ENCODE measurements at places on chromosomes 3 and 15. TPM values are rescaled to one million over a fixed set of nuclear protein-coding genes. Genes with fewer than 3 reads are reported as not detected.
A peak's percentile ranks its signal among the peaks of the same experiment; 100 is the strongest.

GRCh38 chr3:177820683-177821316 lies 623.5 kb upstream of the TBL1XR1 start:
- DNase-seq, result no peak

DNA sequence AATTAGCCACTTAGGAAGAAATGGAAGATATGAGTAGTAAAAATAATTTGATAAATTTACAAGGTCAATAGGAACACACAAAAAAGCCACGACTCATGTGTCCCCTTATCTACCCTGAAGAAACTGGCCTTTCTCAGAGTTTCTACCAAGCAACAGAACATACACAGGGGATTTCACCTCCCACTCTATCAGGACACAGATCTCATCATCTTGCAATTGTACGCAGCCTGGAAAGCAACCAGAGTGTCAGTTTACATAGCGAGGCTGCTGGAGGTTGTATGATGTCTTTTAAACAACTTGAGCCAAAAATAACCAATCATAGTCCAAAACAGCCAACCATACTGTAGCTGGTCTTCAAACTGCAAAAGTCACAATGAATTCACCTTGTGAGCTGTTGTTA lies 19.7 kb upstream of the LMOD3 start:
- no peak for DNase-seq

GRCh38 chr3:136270179-136270578 lies 20.0 kb downstream of the PCCB start:
- no peak for DNase-seq

- DNase-seq, result no peak
These were observed 131.1 kb downstream of the ADAMTSL3 start for GRCh38 chr15:83784975-83785374.

- no peak for DNase-seq
These were observed 2.4 kb downstream of the KLHDC8B start for GRCh38 chr3:49173792-49174170.

DNA sequence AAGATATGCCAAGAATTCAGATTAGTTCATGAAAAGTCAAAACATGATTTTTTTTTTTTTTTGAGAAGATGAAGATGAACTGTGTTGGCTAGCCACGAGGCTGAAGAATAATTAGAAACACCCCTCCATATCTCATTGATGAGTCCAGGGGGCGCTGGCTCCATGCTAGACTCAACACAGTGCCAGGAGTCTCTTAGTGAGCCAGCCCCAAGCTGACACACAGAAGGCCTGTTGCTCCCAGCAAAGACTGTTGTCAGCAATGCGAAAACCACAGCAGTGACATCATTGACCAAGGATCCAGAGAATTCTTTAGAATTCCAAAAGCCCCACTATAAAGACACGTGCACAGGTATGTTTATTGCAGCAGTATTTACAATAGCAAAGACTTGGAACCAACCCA lies 185.2 kb downstream of the ANXA2 start:
- no peak for DNase-seq

- no peak for DNase-seq
These were observed 122.7 kb upstream of the MNS1 start for GRCh38 chr15:56587686-56588085.

DNA sequence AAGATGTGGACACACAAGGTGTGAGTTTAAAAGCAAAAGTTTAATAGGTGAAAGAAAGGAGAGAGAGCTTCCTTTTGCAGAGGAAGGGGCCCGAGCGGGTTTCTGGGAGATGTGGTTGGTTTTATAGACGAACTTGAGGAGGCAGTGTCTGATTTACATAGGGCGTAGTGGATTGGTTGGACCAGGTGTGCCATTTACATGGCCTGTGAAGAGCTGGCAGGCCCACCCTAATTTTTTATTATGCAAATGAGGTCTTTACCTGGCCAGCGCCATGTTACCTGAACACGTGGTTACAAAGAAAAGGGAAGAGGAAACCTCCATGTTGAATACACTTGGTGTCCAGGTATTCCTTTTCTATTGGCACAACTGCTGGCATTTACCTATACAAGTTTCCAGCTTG lies 42.8 kb upstream of the THSD4 start:
- DNase-seq, result no peak

DNA sequence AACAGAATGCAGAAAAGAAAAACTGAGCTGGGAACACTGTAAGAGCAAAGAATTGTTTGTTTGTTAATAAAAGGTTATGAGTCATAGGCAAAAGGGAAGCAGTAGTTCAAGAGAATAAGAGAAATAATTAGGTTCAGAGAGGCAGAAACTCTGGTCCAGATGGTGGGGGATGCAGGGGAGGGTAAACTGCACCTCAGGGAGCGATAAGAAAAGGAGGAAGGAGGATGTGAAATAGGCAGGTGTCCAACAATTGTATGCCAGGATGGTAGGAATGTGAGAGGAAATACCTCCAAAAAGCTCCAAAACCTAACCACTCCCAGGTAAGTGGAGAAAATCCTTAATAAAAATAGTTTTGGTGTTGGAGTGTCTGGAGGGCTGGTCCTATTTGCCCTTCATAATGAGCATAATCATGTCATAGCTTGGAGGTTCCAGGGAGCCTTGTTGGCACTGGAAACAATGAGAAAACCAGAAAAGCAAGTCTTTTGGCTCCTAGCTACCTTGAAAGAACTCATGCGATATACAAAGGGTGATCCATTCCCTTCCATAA lies 405.4 kb upstream of the TBL1XR1 start:
- DNase-seq, result peak; percentile 65

GRCh38 chr15:57472861-57473260 lies 96.6 kb downstream of the CGNL1 start:
- DNase-seq, result no peak

- no peak for DNase-seq
These were observed 15.7 kb downstream of the CDCP1 start for GRCh38 chr3:45130476-45130875.

GRCh38 chr3:161275919-161276318 lies 54.8 kb downstream of the NMD3 start:
- DNase-seq, result no peak

- no peak for DNase-seq
These were observed 210.4 kb downstream of the ATP10A start for GRCh38 chr15:25652704-25653103.

DNA sequence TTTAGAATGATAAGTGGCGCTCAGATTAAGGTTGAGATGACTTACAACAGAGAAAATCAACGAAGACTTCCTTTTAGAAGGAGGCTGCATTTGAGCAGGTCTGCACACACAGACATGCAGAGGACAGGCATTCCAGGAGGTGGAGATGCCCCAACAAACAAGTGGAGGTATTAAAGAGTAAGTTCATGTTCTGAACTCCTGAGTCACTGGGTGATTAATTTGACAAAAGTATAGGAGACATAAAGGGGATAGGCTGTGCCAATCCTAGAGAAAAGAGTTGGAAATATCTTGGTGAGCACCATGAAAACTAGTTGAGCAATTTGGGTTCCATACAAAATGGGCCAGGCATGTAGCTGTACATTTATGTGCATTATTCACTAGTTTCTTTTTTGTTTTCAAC lies 33.5 kb upstream of the BCL6 start:
- no peak for DNase-seq

CDCP1 gene
- not detected for total RNA-seq

SPTBN5 gene
- 19.0 TPM for total RNA-seq

MSL2 gene
- total RNA-seq, result 21.9 TPM

DPH6 gene
- total RNA-seq, result 12.4 TPM
